ENCODE measurements at places on chromosomes 7 and 10. TPM values are rescaled to one million over a fixed set of nuclear protein-coding genes. Genes with fewer than 3 reads are reported as not detected.
A peak's percentile ranks its signal among the peaks of the same experiment; 100 is the strongest.

The DIP2C gene
- total RNA-seq, result 45.6 TPM

The GIMAP7 gene
- 23.8 TPM for total RNA-seq

The ABCB1 gene
- 1.3 TPM for total RNA-seq

The GPR15LG gene
- not detected for total RNA-seq

The TUBB8 gene
- total RNA-seq, result not detected

The FAM24B gene
- total RNA-seq, result 1.4 TPM

GRCh38 chr7:37901236-37901827 is 15.3 kb downstream of the SFRP4 start:
- no peak for DNase-seq

- DNase-seq, result no peak
These were observed 517.4 kb downstream of the CCSER2 start for GRCh38 chr10:84845628-84846261.

GRCh38 chr10:124683814-124684213 is 60.4 kb downstream of the FAM53B start:
- no peak for DNase-seq

DNA sequence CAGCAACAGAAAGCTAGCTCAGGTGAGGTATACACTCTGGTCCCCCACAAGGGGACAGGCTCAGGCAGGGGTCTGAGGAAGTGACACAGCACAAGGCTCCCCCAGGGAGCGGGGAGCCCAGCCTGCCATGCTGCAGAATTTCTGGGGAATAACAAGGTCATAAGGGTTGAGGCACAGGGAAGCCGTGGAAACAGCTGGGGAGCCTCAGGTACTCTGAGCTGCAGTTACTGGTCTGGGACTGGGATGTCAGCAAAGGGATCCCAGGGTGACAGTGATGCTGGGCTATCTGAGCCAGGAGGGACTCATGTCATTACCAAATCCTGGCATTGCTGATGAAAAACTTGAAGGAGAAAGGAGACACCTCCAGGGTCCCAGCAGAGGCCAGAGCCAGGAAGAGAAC is 64.4 kb upstream of the NANOS1 start:
- no peak for DNase-seq

DNA sequence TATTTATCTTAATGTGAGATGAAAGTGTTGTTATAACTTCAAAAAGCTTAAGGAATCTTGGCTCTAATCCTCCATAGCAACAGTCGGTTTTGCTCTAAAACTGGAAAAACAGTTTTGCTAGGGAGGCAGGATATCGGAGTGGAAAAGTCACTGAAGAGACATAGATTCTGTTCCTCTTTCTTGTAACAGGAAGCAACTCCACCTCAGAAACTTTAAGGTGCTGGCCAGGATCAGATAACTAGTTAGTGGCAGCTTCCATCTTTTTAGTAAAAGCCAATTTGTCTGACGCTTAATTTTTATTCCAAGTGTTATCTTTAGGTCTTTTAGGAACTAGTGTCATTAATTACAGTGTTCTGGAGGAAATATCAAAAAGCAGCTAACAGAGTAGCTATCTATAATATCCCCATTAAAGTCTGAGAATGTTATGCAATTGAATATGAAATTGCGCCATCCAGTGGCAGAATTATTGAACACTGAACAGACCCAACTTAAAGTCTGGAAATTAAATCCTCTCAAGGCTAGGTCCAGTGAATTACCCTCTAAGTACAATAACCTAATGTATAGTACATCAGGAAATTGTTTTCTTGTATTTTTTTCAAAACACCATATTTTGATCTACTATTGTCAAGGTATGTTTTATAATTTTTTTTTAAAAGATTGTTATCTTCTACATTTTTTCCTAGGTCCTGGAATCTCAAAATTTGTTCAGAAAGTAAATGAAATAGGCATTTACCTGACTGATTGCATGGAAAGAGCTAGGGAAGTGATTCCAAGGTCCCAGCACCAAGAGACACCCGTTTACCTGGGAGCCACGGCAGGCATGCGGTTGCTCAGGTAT is 65.9 kb upstream of the CC2D2B start:
- DNase-seq, result no peak

GRCh38 chr10:132516771-132517725 is 20.5 kb upstream of the INPP5A start:
- peak; percentile 98 for DNase-seq

DNA sequence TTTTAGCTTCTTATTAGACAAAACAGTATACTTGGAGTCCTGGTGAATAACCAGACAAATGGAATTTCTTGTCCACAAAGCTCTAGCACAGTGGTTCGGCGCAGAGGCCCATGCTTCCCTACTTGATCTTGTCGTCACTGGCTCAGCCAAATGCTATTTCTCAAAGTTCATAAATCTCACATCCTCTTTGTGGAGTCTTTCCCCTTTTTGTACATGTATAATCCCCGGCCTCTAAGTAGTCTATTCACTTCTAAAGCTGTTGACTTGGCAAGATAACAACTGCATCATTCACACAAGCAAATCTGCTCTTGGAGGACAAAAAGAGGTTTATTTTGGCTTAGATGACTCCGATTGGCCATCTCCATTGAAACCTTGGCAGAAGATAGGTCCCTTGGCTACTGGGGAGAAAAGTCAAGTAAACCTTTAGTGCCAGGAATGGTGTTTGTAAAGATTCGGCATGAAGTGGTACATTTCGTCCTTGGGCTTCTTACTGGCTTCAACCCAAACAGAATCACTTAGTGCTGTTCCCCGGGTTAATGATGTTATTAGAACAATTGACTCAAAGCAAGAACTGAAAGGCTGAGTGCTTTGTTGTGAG is 5.1 kb upstream of the AKR1E2 start:
- DNase-seq, result peak; percentile 86

GRCh38 chr7:40694026-40694809 is 559.4 kb downstream of the SUGCT start:
- DNase-seq, result no peak

DNA sequence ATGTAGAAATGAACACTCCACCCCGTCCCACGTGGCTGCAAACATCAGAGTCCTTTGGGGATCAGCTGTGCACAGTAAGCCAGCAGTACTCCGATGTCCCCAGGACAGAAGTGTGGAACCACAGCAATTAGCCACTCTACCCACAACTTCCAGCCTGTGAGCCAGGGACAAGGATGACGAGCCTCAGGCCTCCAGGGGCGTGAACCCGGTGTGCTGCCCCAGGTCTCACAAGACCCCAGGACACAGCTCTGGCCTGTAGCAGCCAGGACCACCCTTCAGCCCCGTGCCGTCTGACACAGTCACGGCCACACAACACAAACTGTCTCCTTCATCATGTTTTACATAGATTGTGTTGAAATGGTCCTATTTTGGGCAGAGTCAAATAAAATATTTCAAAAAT is 113.0 kb upstream of the DIP2C start:
- peak; percentile 55 for DNase-seq

DNA sequence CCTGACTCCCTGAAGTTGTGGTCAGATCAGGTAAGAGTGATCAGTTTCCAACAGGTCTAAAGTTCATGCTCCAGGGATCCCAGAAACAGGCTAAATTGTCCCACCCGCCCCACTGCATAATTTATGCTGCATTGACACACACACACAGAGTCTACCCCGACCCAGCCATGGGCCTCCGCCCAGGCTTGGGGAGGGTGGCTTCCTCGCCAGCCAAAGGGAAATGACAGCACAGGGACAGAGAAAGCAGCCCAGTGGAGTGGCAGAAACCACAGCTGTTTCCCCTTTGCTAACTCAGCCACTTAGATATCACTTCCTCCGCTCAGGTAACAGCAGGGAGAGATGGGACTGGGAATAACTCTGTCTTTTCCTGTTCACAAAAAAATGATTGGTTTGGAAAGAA is 9.4 kb downstream of the SH3PXD2A start:
- DNase-seq, result peak; percentile 80

DNA sequence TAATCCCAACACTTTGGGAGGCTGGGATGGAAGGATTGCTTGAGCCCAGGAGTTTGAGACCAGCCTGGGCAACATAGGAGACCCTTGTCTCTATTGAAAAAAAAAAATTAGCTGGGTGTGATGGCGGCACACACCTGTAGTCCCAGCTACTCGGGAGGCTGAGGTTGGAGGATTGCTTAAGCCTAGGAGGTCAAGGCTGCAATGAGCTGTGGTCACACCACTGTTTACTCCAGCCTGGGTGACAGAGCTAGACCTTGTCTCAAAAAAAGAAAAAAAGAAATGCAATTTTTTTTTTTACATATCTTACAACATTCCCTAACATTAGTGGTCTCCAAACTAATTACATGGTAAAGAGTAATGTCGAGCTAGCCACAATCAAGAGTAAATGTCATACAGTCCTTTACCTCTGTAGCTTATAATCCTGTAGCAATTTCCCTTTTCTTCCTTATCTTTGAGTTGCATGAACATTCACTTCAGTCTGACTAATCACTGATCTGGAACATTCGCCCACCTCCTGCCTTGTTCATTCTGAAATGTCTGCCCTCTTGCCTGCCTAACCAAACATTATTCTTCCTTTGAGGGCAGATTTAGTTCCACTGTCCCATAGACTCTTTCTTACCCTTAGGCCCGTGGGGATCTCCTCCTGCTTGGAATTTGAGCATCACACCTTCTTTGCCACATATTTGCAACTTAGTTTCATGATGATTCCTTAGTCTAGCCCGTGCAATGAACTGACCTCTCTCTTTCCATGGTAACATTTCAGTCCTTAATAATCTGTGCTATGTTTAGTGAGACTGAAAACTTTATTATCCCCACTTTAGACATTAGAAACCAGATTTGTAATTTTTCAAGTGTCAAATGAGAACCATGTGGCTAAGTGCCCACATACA is 4.8 kb upstream of the VCL start:
- DNase-seq, result no peak

- DNase-seq, result peak; percentile 67
These were observed 20.5 kb downstream of the FBH1 start for GRCh38 chr10:5910323-5911100.

GRCh38 chr7:51647931-51648351 is 331.3 kb upstream of the COBL start:
- DNase-seq, result no peak

GRCh38 chr10:26792758-26793495 is 67.8 kb downstream of the ABI1 start:
- DNase-seq, result no peak

GRCh38 chr10:20841419-20841818 is 55.7 kb downstream of the NEBL start:
- no peak for DNase-seq
